ENCODE measurements at places on chromosomes 11 and 22.

- DNase-seq: no peak
Measured at GRCh38 chr11:94326947-94327346, 22.6 kb downstream of the IZUMO1R start.

GRCh38 chr11:15186146-15186545, 71.4 kb downstream of the INSC start:
- DNase-seq: no peak

DNA sequence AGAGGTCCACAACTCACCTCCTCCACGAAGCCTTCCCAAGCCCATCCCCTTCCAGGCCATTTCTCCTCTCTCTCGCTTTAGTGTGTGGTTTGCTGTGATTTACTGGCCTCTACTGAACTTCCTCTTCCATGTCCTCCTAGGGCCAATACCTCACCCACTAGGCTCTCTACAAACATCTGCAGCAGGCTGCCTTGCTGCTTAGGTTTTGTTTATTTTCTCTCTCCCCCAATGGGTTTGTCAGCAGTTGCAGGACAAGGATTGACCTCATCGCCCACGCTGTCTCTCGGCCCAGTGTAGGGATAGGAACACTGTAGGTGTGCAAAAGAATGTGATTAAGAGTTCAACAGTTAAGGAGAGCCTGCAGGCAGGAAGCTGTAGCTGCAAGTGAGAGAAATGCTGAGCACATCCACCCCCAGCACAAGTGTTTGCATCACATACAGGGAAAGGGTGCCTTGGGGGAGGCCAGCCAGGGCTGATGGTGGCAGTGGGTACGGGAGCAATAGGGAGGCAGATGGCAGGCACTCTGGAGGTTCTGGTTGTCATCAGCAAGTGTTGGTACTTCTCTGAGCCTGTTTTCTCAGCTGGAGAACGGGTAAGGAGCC, 1.4 kb downstream of the PC start:
- DNase-seq: no peak

DNA sequence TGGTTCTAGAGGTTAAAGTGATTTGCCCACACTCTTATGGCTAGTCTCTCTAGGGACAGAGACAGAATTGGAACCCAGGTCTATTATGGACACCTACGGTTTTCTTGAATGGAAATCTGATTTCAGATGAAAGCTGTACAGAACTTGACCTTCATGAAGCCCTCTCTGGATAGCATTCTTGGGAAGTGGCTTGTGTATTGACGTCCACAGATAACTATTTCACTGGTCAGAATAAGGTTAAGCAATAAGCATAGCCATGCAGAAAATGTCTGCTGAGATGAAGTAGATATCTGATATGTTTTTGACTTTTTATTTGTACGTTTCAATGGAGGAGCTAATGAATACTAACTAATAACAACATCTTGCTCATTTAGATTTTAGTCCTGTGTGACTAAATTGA, 1.1 kb downstream of the TLCD5 start:
- no peak for DNase-seq

GRCh38 chr22:41238570-41239442, 1.9 kb downstream of the CHADL start:
- no peak for DNase-seq

DNA sequence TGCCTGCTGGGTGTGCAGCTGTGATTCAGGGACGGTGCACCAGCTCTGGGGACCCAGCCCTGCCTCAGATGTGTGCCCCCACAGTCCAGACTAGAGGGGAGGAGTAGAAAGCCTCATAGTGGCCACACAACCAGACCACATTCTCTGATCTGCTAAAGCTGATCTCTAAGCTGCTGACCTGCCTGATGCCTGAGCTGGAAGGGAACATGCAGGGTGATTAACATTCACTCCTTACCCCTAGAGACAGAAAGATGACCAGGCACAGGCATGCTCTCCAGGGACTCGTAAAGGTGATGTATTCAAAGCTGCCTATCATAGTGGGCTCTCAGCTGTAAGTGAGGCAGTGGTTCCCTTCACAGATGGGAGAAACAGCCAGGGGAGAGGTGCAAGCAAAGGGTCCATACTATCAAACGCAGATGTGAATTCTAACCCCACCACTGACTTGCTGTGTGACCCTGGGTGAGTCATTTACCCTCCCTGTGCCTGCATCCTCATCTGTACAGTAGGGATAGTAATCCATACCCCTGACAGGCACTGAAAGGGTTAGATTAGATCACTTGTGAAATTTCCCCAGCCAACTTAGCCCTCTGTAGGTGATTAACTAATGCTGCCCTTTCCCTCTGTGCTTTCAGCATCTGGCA, 29.0 kb upstream of the LRRC32 start:
- no peak for DNase-seq

DNA sequence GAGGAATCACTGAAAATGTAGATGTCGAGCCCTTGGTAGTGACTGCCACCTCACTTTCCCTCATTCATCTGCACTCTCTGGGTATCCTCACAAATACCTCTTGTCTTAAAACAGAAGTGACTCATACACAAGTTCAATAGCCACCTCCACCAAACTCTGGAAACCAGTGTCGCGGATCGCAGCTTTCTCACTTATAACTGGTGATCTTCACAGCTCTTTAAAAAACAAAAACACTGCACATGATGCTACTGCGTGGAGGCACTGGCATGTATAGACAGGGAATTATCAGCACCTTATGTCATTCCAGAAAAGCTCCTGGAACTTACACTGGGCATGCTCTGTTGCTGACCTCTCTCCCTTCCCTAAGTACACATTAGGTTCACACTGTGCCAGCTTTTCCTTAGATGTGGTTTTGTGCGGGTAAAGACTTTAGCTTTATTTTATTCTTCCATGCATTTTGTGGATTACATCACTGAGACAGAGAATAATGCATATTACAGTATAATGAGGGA, 425.5 kb upstream of the CADM1 start:
- no peak for DNase-seq

- DNase-seq: peak; percentile 60
Measured at GRCh38 chr11:59144579-59145345, 2.1 kb downstream of the FAM111A start.

DNA sequence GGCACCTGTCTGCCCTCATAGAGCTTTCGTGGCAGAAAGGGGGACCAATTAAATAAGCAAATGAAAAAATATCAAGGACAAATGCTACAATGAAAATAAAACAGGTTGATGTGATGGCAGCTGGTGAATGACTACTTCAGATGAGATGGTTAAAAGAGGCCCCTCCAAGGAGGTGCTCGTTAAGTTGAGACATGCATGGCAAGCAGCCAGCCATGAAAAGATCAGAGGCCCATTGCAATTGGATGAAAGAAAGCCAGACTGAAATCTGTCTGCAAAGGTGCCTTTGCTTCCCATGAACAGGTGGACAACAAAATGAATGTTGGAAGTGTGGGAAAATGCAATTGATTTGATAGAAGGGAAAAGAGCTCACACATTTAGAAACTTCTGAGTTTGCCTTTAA, 848 bp upstream of the TRPC6 start:
- no peak for DNase-seq

DNA sequence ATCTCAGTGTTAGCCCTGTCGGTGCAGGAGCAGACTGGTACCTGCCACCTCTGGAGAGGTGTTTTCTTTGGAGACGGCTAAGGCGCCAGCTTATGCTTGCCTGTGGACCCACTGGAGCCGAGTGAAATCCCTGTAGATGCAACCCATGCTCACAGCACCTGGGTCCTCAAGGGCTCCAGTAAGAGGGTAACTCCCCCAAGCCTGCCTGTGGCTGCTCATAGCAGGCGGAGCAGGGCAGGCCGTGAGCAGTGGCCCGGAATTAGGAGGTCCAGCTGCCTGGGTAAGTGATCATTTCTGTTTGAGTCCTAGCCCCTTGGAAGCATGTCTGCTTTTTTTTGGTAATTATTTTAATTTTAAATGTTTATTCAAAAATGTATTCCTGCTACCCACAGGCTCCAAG, 43.8 kb downstream of the NAT10 start:
- no peak for DNase-seq

DNA sequence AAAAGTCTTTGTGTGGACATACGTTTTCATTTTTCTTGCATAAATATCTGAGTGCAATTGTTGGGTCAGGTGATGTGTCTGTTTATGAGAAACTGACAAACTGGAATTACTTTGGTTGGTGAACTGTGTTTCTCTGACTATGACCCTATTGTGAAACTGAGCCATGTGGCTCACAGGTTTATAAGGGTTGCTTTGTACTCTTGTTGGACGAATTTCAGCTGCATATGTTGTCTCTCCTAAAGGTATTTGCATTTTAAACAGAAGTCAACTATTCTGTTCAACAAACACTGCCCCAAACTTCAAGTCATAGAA, 34.4 kb upstream of the RASD2 start:
- DNase-seq: no peak

DNA sequence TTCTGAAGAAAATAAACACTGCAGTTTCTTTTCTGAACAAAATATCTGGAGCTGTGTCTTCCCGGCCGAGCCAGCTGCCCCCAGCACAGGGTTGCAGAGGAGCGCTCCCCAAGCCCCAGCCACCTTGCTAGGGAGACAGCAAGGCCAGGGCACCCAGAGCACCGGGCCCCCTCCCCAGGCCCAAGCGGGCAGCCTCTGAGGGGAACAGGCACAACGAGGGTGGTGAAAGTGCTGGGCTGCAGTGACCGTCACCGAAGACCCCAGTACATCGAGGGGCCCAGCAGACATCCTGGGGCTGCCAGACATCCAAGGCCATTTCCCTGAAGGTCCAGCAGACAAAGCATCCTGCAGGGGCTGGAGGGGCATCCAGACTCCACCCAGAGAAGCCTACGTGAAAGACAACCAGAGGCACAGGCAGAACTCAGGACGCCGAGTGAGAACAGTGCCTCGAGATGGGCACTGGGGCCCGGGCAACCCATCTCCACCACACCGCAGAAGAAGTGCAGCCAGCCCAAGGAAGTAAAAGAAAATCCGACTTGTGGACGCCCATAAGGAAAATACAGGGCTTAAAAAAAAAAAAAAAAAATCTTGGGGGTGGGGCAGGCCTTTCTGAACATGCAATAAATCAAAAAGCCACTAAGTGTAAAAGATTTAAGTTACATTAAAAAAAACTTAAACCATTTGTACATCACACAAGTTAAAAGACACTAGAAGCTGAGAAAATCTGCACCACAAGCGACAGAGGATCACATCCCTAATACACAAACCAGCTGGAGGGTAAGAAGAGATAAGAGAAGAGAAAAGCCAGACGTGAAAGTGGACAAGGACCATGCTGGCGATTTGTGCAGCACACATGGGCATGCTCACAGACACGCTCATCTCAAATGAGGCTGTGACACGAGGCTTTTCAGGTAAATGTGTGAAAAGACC, 36.0 kb upstream of the COMT start:
- no peak for DNase-seq

- no peak for DNase-seq
Measured at GRCh38 chr11:23284631-23285030, 424.4 kb upstream of the CCDC179 start.

DNA sequence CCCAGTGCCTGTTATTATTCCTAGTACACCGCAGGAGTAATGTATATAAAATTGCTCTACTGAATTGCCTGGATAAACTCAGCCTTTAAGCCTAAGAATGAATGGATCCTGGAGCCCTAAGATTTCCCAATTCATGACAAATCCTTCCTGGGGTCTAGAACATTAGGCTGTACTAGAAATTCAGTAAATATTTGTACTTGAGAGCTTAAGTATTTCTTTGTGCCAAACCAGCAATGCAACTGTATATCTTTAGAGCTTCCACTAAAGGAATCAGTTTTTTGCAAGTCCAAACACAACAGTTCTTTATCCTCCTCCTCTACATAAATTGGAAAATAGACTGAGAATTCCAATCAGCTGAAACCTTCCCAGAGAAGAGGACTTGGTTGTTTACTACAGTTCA, 65.6 kb downstream of the FAM168A start:
- DNase-seq: no peak

GRCh38 chr11:75924966-75925784, 110.2 kb downstream of the UVRAG start:
- peak; percentile 72 for DNase-seq

DNA sequence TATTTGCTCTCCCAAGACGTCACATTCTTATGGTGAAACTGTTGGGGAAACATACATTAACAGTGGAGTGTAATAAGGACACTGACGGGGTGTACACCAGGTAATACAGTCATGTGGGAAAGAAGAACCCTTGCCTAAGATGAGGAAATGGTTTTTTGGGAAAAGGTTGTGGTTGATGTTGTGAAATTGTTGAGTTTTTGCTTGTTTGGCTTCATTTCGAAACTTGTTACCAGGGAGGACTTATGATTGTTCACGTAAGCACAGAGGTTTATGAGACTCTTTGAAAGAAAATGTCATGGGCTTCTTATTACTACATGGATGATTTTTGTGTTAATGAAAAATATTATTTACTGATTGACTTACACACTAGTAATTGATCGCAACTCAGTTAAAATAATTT, 16.8 kb downstream of the ANO3 start:
- DNase-seq: no peak

DNA sequence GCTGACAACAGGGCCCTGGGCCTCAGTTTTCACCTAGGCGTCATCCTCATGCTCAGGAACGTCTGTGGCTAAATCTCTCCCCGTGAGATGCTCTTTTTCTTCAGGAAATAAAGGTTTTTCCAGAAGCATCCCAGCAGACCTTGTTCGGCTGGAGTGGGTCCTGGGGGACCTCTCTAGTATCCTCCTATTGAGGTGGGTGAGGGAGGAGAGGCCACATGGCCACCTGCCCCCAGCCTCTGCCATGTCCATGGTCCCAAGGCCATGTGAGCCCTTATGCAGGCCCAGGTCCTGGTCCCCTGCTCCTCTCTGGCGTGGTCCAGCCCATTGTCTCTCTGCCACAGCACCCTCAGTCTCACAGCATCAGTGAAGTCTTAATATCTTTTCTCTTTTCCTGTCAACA, 22.0 kb downstream of the ALG12 start:
- no peak for DNase-seq

DNA sequence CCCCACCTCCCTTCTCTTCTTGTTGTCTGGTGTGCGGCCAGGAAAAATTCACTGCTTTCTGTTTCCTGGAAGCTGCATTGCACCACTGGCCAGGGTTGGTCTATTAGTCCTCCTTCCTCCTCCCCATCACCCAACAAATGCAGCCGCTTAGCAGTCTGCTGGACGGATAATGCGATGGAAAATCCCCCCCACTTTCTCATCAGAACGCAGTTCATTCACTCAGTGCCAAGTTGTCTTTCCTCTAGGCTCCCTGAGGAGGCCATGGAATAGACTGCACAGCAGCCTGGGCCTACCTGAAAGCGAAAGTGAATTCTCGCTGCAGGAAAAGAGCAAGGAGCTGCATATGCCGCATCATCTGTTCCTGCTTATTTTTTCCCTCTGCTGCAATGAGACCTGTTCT, 513.6 kb downstream of the METTL15 start:
- DNase-seq: peak; percentile 82

DNA sequence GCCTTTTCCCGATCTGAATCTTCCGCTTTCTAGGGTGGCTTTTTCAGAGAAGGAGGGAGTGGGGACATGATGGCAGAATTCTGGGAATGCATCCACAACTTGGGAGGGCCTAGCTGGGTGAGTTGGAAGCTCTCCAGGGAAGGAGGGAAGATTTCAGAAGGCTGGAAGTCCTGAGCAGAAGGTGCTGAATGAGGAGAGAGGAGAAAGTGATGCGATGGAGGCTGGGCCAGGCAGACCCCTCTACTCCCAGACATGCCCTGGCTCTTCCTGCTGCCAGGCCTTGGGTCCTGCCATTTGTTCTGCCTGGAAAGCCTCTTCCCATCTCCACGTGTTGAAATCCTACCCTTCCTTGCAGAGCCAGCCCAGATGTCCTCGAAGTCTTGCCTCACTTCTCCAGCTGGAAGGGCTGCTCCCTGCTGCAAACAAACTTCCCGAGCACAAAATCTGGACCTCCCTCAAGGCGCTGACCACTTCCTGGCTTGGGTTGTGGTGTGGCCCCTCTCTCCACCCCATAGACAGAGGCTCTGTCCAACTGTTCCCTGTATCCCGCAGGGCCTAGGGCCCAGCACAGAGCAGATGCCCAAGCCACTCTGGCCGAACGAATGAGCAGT, 16.8 kb downstream of the LRRC32 start:
- DNase-seq: no peak

GRCh38 chr11:110340436-110340835, 44.0 kb upstream of the RDX start:
- no peak for DNase-seq

Measured in G401 (cell line).